Fibroblast of pulmonary artery (primary cell): ENCODE measurements at places on chromosomes 5 and 9.

- DNase-seq: no peak
Observed at GRCh38 chr9:110821064-110821463, 152.5 kb downstream of the MUSK start.

GRCh38 chr9:126694206-126695081, 80.7 kb downstream of the LMX1B start:
- no peak for DNase-seq

- DNase-seq: no peak
Observed at GRCh38 chr5:18032744-18033143, 398.5 kb downstream of the TAF11L14 start.

DNA sequence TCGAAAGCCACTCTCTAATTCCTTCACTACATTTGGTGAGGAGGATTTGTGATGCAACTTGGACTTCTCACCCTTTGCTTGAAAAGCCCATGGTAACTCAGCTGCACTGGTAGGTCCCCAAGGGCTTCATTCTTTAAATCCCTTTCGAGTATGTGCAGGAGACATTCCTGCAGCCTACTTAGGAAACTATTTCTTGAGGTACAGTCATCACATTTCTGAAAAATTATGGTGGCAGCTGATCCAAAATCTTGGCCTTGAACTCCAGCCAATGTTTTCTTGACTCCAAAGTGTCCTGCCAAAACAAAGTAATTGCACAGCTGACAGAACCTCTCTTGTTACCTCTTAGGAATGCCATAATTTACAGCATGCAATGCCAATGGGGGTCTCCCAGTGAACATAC, 99.7 kb downstream of the NPR3 start:
- DNase-seq: peak; percentile 58

GRCh38 chr5:16679190-16679589, 62.4 kb upstream of the RETREG1 start:
- no peak for DNase-seq

- DNase-seq: no peak
Observed at GRCh38 chr9:72424131-72424530, 59.1 kb upstream of the ZFAND5 start.

DNA sequence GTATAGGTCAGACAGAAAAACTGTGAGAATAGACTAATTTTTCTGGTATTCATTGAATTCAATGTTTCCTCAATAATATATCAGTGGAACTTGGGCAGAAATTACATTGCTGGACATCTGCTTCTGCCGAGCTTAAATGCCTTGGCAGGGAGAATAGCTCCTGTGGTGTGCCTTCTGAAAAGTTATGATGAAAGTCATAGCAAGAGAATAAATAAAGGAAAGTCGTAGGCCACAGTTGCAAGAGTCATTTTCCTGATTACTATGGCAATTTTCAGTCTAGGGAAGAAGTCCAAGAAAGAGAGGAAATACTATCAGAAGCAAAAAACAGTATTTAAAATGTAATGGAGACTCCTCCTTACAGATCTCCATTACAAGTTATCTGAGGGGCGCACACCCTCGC, 1596.1 kb upstream of the WWC1 start:
- DNase-seq: peak; percentile 45

- DNase-seq: peak; percentile 50
Observed at GRCh38 chr5:39427229-39427628, 2.4 kb upstream of the DAB2 start.

DNA sequence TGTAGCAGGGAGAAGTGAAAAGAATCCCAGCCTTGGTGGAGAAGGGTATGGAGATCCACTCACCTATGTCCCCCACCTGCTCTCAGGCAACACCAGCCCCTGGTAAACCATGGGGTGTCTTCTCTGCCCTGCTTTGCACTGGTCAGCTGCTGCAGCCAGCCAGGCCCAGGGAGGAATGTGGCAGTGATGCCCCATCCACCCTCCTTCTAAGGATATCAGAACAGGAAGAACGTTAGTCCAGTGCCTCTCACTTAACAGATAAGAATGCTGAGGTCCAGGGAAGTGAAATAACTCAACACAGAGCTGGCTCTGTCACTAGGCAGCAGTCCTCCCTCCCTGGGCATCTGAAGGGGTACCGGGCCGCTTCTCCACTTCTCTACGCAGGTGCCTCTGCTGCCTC, 9.7 kb upstream of the PPIC start:
- no peak for DNase-seq

- DNase-seq: peak; percentile 37
Observed at GRCh38 chr5:17359451-17360011, 138.5 kb upstream of the TAF11L2 start.

- no peak for DNase-seq
Observed at GRCh38 chr5:114859438-114859735, 310.3 kb downstream of the TRIM36 start.

DNA sequence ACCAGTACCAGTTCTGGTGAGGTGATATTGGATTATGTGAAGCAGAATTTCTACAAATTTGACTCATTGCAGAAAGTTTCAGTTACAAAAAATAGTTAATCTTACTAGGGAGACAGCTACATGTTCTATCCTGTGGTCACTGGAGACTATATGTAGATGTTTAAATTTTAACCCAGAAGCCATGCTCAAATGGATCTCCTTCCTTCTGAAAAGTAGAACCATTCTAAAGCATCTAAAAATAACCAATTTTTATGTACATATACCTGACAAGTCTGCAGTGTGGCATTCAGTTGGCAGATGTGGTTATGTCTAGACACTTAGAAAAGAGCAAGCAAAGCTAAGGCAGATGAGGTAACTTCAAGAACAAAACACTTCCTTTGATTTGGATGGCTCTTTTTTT, 65.5 kb upstream of the POU4F3 start:
- no peak for DNase-seq

DNA sequence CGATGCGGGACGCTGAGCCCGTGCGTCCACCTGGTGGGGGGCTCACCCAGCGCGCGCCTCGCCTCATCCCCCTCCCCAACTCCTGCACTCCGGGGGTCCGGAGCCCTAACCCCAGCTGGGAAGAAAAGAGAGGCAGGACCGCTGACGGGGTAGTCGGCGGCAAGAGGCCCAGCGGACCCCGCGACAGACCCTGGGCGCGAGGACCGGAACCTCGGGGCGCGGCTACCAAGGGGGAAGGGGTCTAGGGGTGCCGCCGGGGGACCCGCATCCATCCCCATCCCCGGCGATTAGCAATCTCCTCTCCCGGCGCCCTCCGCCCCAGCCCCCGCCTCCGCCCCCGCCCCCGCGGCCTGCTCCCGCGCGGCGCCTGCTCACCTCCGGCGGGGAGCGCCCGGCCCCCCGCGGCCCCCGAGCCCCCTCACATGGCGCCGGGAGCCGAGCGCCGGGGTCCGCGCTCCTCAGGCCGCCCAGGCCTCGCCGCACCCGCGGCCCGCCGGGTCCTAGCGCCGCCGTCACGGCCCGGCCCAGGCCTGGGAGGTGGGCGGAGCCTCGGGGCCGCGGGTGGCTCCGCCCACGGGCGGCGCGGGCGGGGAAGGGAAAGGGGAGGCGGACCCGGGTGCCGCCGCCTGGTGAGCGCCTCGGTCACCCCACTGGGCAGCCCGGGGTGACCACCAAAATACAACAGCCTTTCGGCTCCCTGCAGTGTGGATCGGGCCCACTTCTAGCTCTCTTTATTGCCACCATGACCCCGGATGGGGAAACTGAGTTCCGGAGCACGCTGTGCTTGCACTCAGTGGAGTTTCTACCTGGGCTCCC, at the start of gene ST6GALNAC6:
ST6GALNAC6 (minus strand) TSS at position 476 of the 816 bp plus-strand sequence. CDS start 1,622 bp downstream, outside the sequence.
- DNase-seq: peak; percentile 73

GRCh38 chr5:13359344-13359743, 585.1 kb downstream of the DNAH5 start:
- DNase-seq: peak; percentile 1

GRCh38 chr5:156414391-156414790, 87.4 kb downstream of the SGCD start:
- DNase-seq: no peak

GRCh38 chr9:121302786-121303185, 34.8 kb downstream of the GSN start:
- DNase-seq: no peak

GRCh38 chr9:88826771-88827181, 164.5 kb upstream of the S1PR3 start:
- peak; percentile 81 for DNase-seq

DNA sequence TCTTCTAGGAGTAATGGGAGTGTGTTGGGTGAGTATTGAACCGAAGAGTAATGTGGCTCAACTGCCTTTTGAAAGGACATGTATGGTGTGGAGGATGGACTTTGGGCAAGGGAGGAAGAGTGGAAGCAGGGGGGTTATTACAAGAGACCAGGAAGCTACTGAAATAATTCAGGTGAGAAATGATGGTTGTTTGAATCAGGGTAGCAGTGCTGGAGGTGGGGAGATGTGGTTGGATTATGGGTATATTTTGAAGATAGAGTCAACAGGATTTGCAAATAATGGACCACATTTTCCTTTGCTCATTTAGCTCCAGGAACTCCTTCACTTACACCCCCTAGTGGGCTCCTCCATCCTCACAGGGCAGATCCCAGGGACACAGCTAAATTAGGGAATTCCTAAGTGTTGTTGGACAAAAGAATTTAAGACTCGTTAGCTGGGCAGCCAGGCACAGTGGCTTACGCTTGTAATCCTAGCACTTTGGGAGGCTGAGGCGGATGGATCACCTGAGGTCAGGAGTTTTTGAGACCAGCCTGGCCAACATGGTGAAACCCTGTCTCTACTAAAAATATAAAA, 1.2 kb upstream of the SLC4A9 start:
- peak; percentile 59 for DNase-seq

- no peak for DNase-seq
Observed at GRCh38 chr5:157265714-157266285, at the start of gene CYFIP2. Gene CYFIP2, plus strand, starts transcription at chr5:157266123. Its CDS starts 19,239 bp downstream, at chr5:157285362.

DNA sequence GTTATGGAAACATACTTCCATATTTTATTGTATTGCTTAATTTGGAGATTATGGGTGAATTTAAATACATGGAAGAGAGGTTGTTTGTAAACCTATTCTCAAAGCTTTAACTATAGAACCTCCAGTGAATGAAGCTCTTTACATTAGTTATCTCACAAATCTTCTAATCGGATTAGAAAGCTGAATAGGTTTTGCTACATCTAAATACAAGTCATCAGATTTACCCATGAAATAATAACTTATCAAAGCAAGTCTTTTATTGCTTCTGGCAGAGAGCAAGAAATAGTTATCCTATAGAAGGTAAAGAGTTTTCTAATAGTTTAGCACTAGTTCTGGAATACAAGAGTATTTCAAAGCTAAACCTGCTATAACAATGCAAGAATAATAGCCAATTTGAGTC, 104.4 kb upstream of the SREK1 start:
- DNase-seq: no peak

DNA sequence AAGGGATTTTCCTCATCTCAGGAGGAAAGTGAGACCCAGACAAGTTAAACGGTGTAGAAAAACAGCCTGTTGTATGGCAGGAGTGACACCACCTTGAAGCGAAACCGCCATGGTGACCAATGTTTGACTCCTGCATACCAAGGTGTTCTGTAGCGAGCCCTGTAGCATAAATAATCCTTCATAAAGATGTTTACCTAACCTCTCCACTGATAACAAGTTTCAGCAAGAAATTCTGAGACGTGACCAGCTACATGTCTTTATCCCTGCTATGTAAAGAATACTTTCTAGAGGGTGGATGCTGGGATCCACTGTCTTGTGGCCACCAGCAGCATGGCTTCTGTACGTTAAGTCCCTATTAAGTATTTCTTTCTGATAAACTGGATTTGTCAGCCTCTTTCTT, 148.1 kb downstream of the MPDZ start:
- no peak for DNase-seq

DNA sequence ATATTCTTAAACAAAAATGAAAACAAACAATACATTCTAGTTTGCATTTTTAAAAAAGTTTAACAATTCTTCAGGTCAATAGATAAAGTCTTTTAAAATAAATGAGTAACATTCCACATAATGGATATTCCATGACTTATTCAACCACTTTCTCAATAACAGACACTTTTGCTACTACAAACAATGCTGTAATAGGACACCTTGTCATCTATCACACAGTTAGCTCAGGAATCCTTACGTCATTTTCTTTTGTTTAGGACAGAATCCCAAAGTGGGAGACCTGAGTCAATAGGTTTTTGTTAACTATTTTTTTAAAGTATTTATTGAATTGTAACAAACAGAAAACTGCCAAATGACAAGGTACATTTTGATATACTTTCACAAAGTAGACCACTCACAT, 72.5 kb downstream of the CEP120 start:
- DNase-seq: peak; percentile 16

- no peak for DNase-seq
Observed at GRCh38 chr9:116721944-116722343, 34.8 kb downstream of the TRIM32 start.

- DNase-seq: peak; percentile 93
Observed at GRCh38 chr5:172765766-172766286, 5.2 kb downstream of the DUSP1 start.

DNA sequence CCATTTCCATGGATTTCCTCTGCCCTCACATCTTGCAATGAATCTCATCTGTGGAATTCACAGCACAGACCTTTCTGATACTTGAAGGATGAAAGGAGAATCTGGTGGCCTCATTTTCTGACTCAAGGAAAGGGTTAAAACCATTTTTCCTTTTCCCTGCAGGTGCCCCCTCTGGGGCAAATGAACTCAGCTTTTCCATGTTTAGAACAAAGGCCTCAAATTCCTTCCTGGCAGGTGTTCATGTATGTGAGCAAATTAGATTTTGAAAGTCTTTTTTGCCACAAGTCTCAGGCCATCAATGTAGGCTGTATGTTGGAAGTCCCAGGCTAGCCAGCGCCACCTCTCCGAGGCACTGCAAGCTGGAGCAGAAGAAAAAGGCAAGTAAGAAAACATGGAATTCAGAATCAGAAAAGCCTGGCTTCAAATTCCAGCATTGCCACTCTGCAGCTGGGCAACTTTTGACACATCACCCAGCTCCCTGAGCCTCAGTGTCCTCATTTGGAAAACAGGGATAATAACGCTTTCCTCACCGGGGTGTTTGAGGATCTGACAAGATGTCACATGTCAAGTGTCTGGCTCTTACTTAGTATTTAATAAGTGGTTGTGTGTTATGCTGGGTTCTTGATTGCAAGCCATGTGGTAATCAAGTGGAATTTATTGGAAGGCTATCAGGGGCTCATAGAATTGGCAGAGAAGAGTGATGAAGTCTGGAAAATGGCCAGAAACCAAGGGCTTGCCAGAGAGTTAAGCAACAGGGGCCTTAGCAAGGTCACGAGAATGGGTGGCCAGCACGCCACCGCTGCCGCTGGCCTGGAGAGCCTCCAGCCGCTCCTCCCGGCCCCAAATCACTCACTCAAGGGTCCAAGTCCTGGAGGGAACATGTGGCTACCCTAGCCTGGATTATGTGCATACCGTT, 48.4 kb upstream of the SMIM23 start:
- DNase-seq: no peak

GRCh38 chr5:145554399-145554798, 280.7 kb downstream of the PRELID2 start:
- peak; percentile 51 for DNase-seq

GRCh38 chr9:133839822-133840329, 101.7 kb upstream of the SARDH start:
- DNase-seq: peak; percentile 30

- DNase-seq: no peak
Observed at GRCh38 chr9:36093384-36093783, 43.1 kb upstream of the GLIPR2 start.
